Kidney capillary endothelial cell (primary cell): ENCODE measurements at places on chromosomes 6 and 20.

DNA sequence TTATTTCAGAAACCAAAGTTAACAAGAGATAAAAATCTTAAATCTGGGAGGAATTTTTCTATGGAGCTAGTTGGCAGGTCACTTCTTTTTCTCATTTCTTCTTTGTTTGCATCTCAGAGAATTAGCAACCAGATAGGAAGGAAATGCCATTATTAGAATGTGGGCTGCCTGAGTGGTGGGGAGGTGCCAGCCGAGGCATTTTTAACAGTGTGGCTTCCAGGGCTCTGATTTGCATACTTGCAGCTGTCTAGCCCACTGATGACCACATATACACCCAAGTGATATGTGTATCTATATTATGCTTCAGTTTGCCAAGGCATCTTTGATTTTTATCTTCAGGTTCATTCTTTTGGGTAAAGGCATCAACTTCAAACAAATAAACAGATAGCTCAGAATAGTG, 206.7 kb downstream of the CLIC5 start:
- no peak for DNase-seq

GRCh38 chr20:22305381-22305780, 279.0 kb downstream of the FOXA2 start:
- DNase-seq, result no peak

DNA sequence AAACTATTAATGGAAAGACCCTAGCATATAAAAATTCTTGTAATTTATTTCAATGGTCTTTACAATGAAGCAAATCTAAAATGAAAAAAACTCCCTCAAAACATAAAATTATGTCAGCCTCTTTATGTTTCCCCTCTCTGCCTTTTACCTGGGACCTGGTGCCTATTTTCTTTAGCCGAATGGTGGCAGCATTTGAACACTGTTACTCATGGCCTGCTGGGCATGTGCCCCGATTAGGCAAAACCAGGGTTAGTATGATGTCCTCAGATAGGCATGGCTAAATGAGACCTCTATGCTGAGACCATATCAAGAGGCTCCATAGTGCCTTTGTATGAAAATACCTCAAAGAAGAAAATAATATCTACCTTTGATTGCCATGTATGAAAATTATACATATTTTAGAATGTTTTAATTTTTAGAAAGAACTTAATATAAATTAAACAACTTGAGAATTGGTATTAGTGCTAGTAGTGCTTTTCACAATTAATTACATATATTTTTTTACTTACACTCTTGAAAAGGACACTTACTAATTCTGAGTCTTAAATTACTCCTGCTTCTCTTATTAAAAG, 22.5 kb upstream of the C6orf58 start:
- no peak for DNase-seq

DNA sequence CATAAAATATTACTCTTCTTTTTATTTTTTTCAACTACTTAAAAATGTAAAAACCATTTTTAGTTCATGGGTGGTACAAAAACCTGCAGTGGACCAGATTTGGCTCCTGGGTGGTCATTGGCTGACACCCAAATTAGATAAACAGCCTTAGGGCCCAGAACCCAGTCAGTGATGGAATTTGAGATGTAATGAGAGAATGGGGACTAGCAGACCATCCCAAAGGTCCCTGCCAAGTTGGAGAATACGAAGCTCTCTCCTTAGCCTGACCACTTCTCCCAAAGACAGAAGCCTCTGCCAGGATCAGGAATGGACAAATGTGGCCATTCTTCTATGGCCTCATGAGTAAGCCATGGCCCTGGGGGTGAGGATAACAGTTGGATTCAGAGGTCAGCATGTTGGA, 194.7 kb downstream of the NFATC2 start:
- no peak for DNase-seq

DNA sequence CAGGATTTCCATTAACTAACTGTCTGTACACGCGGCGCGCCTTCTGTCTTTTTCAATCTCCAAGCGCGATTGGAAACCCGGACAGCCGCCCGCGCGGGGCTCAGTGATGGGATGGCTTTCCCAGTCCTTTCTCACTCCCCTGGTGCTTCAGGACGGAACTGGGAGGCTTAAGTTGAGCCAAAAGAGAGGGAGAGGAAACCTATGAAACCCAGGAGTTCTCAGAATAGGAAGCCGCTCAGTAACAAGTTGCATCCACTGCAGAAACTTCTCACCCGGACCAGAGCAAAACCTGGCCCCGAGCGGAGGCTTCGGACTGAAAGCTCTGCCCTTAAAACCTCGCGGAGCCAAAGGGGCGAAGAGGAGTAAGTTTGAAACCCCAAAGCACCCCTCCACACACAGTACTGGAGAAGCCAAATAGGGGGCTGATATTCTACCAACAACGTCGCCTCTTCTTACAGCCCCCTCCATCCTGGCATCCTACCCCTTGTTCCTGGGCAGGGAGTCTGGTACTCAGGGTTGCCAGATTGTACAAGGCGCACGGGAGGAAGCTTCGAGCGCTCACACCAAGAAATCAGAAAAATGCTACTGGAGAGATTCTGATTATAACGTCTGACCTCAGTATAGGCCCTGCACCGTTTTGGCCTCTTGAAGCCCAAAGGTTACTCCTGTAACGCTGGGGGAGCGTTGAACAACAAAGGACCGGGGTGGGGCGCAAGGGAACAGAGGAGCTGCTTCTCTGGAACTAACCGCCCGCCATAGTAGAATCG, 906 bp upstream of the COL12A1 start:
- DNase-seq, result peak; percentile 29

- DNase-seq, result no peak
These were observed at the start of gene HCK for GRCh38 chr20:32052090-32052777. Gene HCK, plus strand, starts transcription at chr20:32052242.

- no peak for DNase-seq
These were observed 611 bp upstream of the RAB22A start for GRCh38 chr20:58308680-58309527.

- DNase-seq, result peak; percentile 16
These were observed 51.3 kb upstream of the GLP1R start for GRCh38 chr6:38997128-38997761.

DNA sequence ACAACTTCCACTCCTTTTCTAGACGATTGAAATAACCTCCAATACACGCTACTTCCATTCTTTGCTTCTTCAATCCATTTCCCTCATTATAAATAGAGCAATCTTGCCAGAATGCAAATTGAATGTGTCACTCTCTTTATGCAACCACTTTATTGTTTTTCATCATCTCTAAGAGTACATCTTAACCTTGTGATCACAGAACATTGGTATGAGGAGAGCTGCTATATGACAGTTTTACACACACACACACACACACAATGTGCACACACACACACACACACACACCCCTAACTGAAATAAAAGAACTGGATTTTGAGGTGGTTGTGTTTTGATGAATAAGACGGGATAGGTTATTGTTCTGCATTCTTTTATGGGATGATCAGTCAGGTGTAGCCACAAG, 187.0 kb downstream of the HDGFL1 start:
- DNase-seq, result no peak

GRCh38 chr6:75147512-75147911, 58.3 kb downstream of the COL12A1 start:
- no peak for DNase-seq

- DNase-seq, result no peak
These were observed 104.4 kb upstream of the ADGRF4 start for GRCh38 chr6:47593979-47594378.

DNA sequence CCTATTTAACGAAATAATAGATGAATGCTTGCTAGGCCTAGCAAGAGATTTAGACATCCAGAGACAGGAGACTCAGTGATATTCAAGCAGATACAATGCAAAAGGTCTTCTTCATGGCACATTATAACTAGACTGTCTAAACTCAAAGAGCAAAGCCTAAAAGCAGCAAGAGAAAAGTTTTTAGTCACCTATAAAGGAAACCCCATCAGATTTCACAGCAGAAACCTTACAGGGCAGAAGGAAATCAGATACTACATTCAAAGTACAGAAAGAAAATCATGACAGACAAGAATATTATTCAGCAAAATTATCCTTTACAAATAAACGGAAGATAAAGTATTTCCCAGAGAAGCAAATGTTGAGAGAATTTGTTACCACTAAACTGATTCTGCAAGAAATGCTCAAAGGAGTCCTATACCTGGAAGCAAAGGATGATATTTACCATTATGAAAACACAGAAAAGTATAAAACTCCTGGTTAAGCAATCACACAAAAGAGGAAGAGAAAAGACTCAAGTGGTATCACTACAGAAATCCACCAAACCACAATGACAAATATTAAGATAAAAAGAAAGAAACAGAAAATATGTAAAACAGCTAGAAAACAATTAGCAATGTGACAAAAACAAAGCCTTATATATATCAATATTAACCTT, 333.7 kb downstream of the MEI4 start:
- DNase-seq, result no peak

- no peak for DNase-seq
These were observed 1.1 kb downstream of the OSBPL2 start for GRCh38 chr20:62239278-62239879.

DNA sequence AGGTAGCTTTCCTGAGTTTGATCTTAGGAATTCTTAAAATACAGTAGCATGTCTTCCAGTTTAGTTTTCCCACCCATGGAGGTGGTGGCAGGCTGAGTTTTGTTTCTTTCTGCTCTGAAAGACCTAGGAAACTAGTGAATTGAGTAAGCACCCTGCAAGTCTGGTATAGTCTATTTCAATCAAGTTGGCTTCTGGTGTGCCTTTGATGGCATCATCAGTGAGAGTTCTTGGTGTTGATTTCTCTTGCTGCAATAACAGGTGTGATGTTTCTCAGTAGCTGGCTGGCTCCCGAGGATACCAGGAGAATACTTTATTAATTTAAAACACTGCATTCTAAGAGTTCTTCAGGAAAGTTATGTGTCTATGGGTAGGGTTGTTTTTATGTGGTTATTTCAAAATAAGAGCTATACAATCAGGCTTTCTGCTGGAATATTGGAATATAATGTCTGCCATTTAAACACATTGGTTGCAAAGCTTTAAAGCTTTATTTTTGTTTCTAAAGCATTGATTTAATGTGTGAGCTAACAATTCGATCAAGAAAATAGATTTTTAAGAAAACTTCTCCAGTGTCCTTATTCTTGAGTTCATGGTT, 19.0 kb downstream of the VAPB start:
- no peak for DNase-seq

DNA sequence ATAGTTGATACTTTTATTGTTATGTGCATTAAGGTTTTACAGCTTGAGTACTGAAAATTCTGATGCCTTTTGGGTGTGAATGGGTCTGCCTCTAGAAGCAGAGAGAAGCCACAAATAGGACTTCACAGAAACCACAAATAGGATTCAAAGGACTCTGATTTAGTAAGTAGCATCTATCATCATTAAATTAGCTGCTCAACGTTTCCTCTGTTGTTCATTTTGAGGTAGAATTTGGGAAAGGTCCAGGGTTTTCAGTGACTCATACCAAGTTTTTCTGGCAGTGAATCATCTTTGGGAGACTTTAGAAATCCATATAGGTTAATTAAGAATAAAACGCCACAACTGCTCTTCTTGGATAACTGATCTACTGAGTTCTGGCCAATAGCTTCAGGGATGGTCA, 105.1 kb downstream of the PHF3 start:
- DNase-seq, result peak; percentile 9

- DNase-seq, result no peak
These were observed 5.8 kb upstream of the IRAK1BP1 start for GRCh38 chr6:78861509-78861908.

GRCh38 chr6:126385536-126385935, 45.6 kb downstream of the CENPW start:
- no peak for DNase-seq

GRCh38 chr6:116059713-116060571, 749 bp downstream of the FRK start:
- no peak for DNase-seq

DNA sequence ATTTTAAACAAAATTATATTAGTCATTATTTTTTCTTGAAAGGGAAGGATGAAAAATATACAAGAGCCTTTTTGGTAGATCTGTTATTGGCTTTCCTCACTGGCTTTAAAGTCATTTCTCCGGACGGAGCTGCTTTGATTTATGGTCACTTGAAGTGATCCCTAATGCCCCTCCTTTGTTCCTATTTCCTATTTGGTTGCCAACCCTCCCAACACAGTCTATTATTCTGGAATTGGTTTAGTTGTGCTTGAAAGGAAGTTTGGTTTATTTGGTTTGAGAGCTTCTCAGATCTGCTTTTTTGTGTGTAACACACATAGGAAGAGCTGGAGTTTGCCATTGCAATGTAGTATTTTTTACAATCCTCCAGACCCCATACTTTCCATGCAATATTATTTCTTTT, 347.9 kb downstream of the RFPL4B start:
- no peak for DNase-seq

DNA sequence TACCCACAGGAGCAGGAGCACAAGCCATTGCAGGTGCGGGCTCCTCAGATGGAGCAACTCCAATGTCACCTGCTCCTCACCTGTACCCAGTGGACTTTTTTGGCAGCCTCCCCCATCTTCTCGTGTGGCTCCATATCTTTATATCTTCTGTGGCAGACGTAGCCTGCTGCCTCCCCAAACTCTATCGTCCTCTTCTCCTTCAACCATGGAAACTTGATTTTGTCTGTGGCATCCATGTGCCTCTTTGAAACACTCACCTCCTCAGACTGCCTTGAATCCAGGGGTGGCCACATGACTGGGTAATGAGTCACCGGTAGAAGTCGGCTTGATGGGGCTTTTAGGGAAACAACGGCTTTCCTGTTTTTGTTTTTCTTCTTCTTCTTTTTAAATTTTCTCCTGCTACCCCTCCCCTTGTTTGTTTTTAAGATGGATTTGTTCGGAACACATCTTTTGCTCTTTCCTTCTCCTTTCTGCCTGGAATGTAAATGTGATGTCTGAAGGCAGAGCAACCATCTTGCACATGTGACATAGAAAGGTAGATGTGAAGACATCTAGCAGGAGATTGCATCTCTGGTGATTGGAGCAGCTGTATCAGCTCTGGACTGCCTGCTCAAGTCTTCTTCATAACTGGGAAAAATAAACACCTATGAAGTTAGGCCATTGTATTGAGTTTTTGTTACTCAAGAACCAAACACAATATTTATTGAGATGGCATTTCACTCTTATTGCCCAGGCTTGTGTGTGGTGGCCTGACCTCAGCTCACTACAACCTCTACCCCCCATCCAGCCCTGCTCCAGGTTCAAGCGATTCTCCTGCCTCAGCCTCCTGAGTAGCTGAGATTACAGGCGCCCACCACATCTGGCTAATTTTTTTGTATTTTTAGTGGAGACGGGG, 69.9 kb upstream of the DDR1 start:
- DNase-seq, result peak; percentile 67

DNA sequence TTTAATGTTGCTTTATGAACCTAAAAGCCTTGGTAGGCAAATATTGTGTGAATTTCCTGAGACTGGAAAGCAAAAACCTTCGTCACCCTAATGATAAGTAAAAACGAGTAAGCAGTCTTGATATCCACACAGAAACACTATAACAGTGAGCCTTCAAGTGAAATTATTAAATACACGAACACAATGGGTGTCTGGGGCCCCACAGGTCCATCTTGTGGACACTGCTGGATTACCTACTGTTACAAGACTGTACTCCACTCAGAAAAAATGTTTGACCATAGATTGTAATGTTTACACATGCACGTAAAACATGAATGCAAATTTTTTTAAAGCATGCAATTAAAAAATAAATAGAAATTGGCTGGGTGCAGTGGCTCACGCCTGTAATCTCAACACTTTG, 466.9 kb downstream of the CD83 start:
- DNase-seq, result no peak

- DNase-seq, result peak; percentile 96
These were observed 8.1 kb upstream of the ATXN1 start for GRCh38 chr6:16769131-16769985.
